ENCODE measurements at places on chromosomes 6 and 20. TPM values are rescaled to one million over a fixed set of nuclear protein-coding genes. Genes with fewer than 3 reads are reported as not detected.

MCM9 gene
- total RNA-seq = 33.3 TPM

CLIC5 gene
- total RNA-seq = 2.5 TPM

HACE1 gene
- total RNA-seq = 7.1 TPM

FUT9 gene
- not detected for total RNA-seq

SUMO4 gene
- total RNA-seq = 7.9 TPM
